ENCODE measurements at places on chromosomes 6 and 20.

GRCh38 chr20:64102647-64103354 lies 4.6 kb downstream of the NPBWR2 start:
- H3K27ac ChIP-seq: no peak overlapping the region
- DNase-seq: no peak
- peaks cover 70% of the 10 kb centered on the region for H3K27me3 ChIP-seq
- H3K4me1 ChIP-seq: peaks cover 14% of the 10 kb centered on the region
- peak overlapping the region; percentile 46 for H3K4me3 ChIP-seq

DNA sequence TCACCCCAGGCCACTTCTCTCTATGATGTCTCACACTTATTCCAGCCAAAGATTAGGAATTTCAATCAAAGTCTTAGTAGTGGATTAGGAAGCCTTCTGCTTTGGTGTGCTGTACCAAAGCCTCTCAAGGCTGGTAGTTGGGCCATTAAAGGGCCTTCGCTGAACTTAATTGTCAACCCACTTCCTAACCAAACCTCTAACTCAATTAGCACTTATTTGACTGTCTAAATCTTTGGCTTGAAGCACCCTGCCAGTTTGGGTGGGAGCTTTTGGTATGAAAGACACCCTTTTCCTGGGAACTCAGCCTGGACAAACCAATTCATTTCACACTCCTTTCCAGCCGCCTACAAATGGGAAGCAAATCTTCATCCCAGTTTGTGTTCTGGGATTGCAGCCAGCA lies 81.5 kb downstream of the BMP2 start:
- H3K36me3 ChIP-seq: no peaks in the 10 kb centered on the region
- DNase-seq: no peak
- H3K27ac ChIP-seq: no peak overlapping the region
- no peaks in the 10 kb centered on the region for H3K4me1 ChIP-seq

DNA sequence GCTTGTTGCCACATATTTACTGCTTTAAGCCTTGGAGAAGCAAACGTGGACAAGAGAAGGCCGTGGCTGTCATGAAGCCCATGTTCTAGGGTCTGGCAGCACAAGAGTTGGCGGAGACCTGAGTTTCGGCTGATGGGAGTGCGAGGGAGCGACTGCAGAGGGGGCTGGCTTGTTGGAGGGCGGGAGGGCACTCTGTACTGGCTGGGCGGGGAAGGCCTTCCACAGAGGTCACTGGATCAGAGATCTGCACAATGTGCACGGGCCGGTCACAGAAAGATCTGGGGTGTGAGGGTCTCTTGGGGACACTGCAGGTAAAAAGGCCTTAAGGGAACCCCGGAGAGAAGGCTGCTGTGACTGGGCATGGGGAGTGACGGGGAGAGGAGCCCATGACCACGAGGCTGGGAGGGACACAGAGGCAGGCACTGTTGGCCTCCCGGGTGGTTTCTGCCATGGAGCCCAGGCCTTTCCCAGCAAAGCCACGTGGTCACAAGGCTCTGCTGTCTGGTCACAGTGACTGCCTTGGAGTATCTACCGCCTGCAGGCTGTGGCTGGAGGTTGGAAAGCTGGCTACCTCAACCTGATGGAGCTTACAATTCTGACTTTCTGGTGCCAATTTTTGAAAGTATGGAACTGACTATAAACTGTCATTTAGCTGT lies 23.8 kb downstream of the FOXC1 start:
- H3K4me1 ChIP-seq: no peaks in the 10 kb centered on the region
- H3K27me3 ChIP-seq: peaks cover 8% of the 10 kb centered on the region
- no peaks in the 10 kb centered on the region for H3K36me3 ChIP-seq
- H3K27ac ChIP-seq: no peak overlapping the region
- H3K4me3 ChIP-seq: no peak overlapping the region

DNA sequence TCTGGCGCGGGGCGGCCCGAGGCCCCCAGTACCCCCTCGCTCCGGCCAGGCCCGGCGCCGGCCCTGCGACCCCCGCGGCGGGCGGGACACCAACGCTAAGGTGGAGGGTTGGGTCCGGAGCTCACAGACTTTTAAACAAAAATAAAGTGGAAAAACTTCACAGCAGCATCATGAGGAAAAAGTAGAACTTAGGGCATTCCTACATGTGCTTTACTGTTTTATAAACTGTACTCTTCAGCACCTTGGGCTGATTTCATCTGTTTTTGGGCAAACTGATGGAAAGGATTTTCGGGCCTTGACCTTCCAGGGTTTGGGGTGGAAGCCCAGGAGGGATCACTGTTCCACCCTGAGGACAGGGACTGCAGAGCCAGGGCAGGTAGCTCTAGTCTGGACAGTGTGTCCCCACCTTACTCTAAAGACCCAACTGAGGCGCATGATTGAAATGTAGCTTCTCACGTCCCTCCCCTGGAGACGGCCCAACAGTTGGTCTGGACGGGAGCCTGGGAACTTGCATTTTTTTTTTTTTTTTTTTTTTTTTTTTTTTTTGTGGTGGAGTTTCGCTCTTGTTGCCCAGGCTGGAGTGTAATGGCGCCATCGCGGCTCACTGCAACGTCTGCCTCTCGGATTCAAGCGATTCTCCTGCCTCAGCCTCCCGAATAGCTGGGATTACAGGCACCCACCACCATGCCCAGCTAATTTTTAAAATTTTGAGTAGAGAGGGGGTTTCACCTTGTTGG lies 740 bp downstream of the NELFCD start:
- no peaks in the 10 kb centered on the region for H3K27me3 ChIP-seq
- H3K36me3 ChIP-seq: peaks cover 7% of the 10 kb centered on the region
- DNase-seq: no peak
- peak overlapping the region; percentile 83 for H3K4me3 ChIP-seq
- H3K27ac ChIP-seq: peak overlapping the region; percentile 86

DNA sequence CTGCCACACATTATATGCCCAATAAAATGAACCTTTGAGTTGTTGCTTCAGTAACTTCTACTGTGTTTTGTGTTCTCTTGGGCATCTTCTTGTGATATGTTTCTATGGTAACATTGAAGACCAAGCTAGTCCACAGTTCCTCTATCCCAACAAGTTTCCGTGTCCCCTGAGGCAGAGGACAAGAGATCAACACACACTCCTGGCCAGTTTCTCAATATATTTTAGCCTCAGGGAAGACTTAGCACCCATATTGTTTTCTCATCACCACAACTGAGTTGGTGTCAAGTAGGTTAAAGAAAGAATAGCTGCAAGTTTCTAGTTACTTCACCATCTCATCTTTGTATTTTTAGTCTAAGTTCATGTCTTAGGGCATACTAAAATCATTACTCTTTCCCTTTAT lies 277.5 kb downstream of the UST start:
- H3K4me3 ChIP-seq: no peak overlapping the region
- H3K4me1 ChIP-seq: no peaks in the 10 kb centered on the region
- no peak for DNase-seq
- peaks cover 26% of the 10 kb centered on the region for H3K36me3 ChIP-seq

DNA sequence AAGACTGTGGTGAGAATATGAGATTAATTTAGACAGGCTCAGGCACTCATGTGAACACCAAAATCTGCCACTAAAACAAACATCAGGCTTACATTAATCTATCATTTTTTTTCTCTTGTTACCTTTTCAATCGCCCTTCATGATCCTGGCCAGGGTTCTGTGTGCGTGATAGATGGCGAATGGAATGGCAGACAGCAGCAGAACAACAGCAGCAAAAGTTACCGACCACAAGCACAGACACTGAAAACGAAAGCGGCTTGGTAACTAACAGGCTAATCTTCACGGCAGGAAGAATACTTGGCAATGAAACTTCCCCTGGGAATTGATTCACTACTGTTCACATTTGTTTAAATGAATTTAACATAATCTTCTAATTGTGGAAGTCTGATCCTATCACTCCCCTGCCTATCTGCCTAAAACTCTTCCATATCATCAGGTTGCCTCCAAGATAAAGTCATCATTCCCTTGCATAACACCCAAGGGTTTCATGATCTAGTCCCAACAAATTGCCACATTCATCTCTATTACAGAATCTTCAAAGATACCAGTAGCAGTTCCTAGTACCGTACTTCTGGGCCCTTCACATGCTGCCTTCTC lies 28.7 kb downstream of the PTPRK start:
- DNase-seq: no peak
- H3K36me3 ChIP-seq: no peaks in the 10 kb centered on the region
- H3K4me1 ChIP-seq: peaks cover 20% of the 10 kb centered on the region
- H3K4me3 ChIP-seq: peak overlapping the region; percentile 36
- no peaks in the 10 kb centered on the region for H3K27me3 ChIP-seq
- peak overlapping the region; percentile 55 for H3K27ac ChIP-seq

DNA sequence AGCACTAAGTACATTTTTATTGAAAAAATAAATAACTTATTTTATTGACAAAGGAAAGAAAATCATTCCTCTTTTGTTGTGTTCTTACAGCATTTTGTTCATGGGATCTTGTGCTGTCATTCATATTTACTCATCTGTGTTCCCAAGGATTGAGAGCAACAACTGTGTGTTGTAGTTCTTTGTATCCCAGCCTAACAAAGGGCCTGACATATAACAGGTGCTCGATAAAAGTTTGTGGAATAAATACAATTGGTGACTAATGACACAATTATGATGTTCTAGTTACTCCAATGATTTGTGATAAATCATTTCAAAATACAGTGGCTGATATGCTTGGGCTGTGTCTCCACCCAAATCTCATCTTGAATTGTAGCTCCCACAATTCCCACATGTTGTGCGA lies 7.9 kb upstream of the OGFRL1 start:
- peaks cover 25% of the 10 kb centered on the region for H3K4me1 ChIP-seq
- DNase-seq: no peak
- H3K27me3 ChIP-seq: no peaks in the 10 kb centered on the region
- H3K36me3 ChIP-seq: no peaks in the 10 kb centered on the region
- H3K27ac ChIP-seq: no peak overlapping the region
- no peak overlapping the region for H3K4me3 ChIP-seq

DNA sequence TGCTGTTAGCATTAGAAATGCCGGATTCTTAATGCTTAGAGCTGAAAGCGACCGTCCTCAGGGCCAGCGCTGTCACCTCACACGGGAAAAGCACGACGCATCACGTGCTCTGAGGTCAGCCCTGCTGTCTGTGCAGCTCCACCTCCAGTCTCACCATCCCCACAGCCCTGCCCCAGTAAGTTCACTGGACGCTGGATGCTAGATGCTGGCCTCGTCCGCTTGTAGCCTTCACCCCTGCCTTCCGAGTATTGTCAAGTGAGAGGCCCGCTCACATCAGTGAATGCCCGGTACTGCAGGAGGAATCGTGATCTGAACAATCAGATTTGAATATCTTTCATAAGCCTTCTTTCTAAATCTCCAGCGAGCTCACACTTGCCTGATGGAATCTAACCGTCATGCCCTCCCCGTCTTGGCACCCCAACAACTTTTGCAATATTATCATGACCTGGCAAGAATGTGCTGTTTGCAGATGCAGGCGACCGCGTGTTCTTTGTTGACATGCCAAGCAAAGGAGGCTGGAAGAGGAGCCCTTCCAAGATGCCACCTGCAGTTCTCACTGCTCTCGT lies 64.9 kb downstream of the DLL1 start:
- peak; percentile 66 for DNase-seq
- H3K4me3 ChIP-seq: no peak overlapping the region
- peaks cover 38% of the 10 kb centered on the region for H3K4me1 ChIP-seq
- H3K27me3 ChIP-seq: peaks cover 39% of the 10 kb centered on the region
- H3K36me3 ChIP-seq: no peaks in the 10 kb centered on the region

- H3K36me3 ChIP-seq: no peaks in the 10 kb centered on the region
- H3K27me3 ChIP-seq: peaks cover 32% of the 10 kb centered on the region
- no peak overlapping the region for H3K4me3 ChIP-seq
- peak; percentile 58 for DNase-seq
These were observed 5.1 kb downstream of the KCNS1 start for GRCh38 chr20:45095805-45096238.

DNA sequence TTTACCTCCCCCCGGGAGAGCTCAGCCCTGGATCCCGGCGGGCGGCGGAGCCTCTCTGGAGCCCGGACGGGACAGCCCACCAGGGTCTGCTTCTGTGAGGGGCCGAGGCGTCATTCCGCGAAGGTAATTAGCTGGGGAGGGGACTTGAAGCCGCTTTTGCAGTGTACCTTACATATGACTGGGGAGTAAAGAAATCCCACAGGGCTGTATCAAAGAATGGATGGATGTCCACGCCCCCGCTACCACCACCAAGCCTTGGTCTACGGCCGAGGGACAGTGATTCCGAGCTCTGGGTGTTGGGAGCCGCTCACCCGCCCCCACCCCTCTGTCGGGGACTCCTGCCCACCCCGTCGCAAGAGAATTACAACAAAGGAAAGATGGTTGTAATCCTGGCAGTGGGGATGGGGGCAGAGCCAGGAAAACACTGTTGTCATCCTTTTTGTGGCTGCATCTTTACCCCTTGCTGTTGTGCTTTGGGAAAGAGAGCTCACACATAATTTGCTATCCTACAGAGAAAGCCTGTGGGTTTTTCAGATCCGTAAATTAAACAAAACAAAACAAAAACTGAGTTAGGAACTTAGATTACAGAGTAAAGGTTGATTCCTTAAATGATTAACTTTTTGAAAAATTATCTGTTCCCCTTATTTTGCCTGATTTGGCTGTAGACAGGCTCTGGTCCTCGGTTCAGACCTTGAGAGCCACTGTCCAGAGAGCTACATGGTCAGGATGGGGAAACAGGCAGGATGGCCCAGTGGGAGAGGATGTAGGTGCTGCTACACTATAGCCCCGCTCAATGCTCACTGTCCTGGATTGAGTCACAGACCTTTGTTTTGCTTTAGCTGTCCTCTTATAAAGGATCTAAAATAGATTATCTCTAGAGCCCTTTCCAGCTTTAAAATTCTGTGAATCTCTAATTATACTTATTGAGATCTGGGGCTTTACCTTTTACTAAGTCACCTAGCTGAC lies 997 bp upstream of the FBXO30 start:
- H3K27ac ChIP-seq: peak overlapping the region; percentile 89
- no peaks in the 10 kb centered on the region for H3K27me3 ChIP-seq
- H3K4me1 ChIP-seq: peaks cover 46% of the 10 kb centered on the region
- H3K4me3 ChIP-seq: peak overlapping the region; percentile 73
- no peak for DNase-seq

Measured in suprapubic skin (tissue), 4 donors.